Sigmoid colon (tissue), 7 donors: ENCODE measurements at places on chromosomes 4 and X. TPM values are rescaled to one million over a fixed set of nuclear protein-coding genes. Genes with fewer than 3 reads are reported as not detected.

P2RY10 gene
- 4.2 TPM for polyA plus RNA-seq

UNC5C gene
- polyA plus RNA-seq = 1.0 TPM

GK gene
- polyA plus RNA-seq = 47.6 TPM

TRPC5OS gene
- not detected for polyA plus RNA-seq

MAGEB6 gene
- polyA plus RNA-seq = not detected

SHROOM4 gene
- polyA plus RNA-seq = 0.46 TPM

ERVMER34-1 gene
- polyA plus RNA-seq = 0.66 TPM

USP17L25 gene
- polyA plus RNA-seq = not detected

ALAS2 gene
- polyA plus RNA-seq = not detected

DMRTC1 gene
- polyA plus RNA-seq = not detected

GATA1 gene
- polyA plus RNA-seq = not detected

VSIG1 gene
- not detected for polyA plus RNA-seq

GAGE12J gene
- polyA plus RNA-seq = not detected

SMR3B gene
- polyA plus RNA-seq = not detected

FOXP3 gene
- polyA plus RNA-seq = not detected

REELD1 gene
- polyA plus RNA-seq = 0.13 TPM

ZCCHC18 gene
- polyA plus RNA-seq = 4.2 TPM

CXCL11 gene
- polyA plus RNA-seq = not detected

SPCS3 gene
- polyA plus RNA-seq = 36.5 TPM

TEX13C gene
- polyA plus RNA-seq = not detected

IRS4 gene
- polyA plus RNA-seq = not detected

MYOZ2 gene
- polyA plus RNA-seq = 0.35 TPM

DACH2 gene
- polyA plus RNA-seq = not detected

S100G gene
- not detected for polyA plus RNA-seq

NKX3-2 gene
- polyA plus RNA-seq = 1.9 TPM

MAGEA9B gene
- not detected for polyA plus RNA-seq

CENPI gene
- 1.2 TPM for polyA plus RNA-seq

WAS gene
- 23.5 TPM for polyA plus RNA-seq

BEND4 gene
- polyA plus RNA-seq = 0.67 TPM

WNK3 gene
- polyA plus RNA-seq = not detected

DCAF12L1 gene
- polyA plus RNA-seq = not detected

SYP gene
- 1.4 TPM for polyA plus RNA-seq

SSX2 gene
- not detected for polyA plus RNA-seq

FHL1 gene
- 27.0 TPM for polyA plus RNA-seq

FAM9B gene
- polyA plus RNA-seq = not detected

DMRTC1B gene
- polyA plus RNA-seq = not detected

PRKG2 gene
- polyA plus RNA-seq = 1.2 TPM

AKAP4 gene
- not detected for polyA plus RNA-seq
